ENCODE measurements at places on chromosomes 1 and 21.

DNA sequence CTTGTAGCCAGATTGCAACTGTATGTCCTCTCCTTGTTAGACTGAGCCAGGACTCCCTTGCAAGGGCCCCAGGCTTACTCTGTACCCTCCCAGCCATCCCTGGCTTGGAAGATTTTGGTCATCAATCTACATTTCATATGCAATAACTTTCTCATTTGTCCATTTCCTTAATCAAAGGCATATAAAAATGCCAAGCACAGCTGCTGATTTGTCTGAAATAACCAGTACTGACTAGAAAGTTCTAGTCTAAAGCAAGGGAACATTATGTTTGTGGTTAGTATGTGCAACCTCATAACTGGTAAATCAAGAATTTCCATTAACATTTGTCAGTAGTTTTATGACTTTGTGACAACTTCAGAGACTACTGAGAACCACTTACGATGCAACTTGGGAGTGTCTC is 370.2 kb downstream of the ST6GALNAC3 start:
- no peak for DNase-seq

DNA sequence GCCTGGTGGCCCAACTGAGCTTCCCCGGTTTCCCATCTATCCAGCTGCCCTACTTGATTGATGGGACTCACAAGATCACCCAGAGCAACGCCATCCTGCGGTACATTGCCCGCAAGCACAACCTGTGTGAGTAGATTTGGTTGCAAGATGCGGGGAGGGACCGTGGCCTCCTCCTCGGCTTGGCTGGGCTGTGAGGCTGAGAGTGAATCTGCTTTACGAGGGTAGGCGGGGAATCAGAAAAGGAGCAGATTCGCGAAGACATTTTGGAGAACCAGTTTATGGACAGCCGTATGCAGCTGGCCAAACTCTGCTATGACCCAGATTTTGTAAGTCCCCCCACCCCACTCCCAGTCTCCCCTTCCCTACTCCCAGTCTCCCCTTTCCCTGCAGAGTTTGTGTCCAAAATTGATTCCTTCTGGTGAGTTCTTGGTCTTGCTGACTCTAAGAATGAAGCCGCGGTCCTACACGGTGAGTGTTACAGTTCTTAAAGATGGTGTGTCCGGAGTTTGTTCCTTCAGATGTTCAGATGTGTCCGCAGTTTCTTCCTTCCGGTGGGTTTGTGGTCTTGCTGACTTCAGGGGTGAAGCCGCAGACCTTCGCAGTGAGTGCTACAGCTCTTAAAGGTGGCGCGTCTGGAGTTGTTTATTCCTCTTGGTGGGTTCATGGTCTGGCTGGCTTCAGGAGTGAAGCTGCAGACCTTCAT is 1.5 kb downstream of the GSTM2 start:
- no peak for DNase-seq

GRCh38 chr1:226616636-226617035 is 68.1 kb downstream of the STUM start:
- no peak for DNase-seq

- no peak for DNase-seq
Observed at GRCh38 chr1:53311702-53312305, 16.1 kb downstream of the LRP8 start.

Measured in RCC 7860 (cell line).